Stimulated activated CD4-positive, alpha-beta T cell treated with anti-CD3 and anti-CD28 coated beads, Interleukin-1b, Interleukin-23, amount 100 ng/mL, for 1 hour (primary cell): ENCODE measurements at places on chromosomes 5 and 9.

- DNase-seq: no peak
Measured at GRCh38 chr5:24788829-24789514, 144.2 kb upstream of the CDH10 start.

DNA sequence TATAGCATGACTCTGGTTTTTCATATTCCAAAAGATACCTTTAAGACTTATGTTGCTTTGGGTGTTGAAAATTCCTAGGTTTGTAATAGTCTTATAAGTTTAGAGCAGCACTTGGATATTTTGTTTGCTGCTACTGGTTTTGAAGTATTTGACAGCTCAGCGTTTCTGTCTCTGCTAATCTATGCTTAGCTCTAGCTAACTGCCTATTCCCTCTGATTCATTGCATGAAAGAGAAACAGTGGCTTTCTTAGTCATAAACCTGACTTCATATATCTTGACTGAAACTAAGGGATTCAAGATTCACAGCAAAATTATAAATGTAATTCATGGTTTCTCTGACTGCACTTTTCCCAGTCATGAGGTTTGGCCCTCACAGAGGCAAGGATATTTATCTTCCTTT lies 35.6 kb upstream of the ANXA1 start:
- no peak for DNase-seq

DNA sequence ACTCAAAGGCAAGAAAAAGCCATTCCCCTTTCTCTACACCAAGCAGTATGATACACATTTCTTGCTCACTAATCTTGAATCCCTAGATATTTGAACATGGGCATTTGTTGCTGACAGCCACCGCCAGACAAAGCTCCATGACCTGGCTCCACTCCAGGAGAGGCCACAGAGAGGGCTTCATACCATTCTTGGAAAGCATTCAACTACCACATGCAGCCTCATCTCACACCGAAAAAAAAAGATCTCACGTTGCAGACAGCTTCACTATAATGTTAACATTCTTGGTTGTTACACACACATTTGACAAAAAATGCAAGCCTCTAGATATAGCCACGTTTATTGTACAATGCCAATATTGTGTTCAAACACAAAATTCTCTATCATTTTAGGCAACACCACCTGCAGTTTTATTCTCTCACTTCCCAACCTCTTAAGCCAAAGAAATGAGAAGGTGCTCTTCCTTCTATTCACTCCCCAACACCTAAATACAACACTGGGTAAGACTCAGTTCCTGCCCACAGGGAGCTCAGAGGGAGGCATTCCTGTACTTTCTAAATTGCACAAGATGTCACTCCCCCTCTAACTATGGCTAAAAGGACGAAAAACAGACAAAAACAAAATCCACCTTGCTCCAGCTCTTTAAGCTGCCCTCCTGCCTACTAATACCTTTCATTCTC lies 222.4 kb downstream of the TSSK1B start:
- no peak for DNase-seq

GRCh38 chr9:92617951-92618510 lies 51.9 kb downstream of the IPPK start:
- DNase-seq: no peak

DNA sequence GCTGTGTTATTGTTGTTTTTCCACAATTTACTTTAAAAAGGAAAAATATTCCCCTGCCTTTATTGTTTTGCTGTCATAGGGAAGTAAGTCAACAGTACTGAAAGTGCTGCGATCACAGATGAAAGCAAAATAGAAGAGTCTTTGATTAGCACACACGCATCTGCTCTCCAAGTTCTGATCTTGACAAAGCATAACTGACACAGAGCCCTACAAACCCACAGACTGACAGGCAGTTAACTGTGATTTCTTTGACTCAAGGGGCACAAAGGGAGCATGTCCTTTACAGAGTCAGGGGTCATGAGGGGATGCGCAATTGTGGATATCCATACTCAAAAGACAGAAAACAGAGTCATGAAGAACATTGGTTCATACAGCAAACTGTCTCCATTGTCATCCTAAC lies 123.7 kb downstream of the SNCAIP start:
- no peak for DNase-seq

DNA sequence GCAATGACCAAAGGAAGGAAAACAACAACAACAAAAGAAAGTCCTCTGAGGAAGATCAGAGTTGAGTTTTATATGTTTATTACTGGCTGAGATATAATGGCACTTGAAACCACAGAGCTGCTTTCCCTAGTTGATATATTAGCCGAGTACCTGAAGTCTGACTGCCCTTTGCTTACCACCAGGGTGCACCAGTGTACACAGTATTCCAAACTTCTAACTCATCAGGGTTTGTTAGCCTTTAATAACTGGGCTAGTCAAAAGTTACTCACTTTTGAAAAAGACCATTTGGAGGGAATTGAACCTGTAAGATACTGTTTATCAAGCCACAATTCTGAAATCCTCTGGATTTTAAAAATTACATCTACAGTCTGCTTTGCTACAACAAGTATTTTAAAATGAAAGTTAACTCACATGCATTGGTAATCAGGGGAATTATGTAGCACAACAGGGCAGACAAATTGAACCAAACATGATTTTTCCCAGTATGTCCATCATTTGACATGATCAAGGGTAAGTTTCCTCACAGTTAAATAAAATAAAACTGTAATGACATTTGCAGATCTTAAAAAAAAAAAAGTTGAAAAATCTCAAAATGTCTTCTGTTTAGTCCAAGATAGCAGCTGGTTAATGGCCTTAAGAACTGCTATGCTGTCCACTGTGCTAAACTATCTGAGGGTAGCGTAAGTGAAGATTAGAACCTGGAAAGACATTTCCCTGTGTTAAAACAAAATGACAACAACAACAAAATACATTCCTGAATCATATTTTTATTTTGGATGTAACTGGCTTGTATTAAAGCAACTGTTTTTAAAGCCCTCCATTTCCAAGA lies 57.3 kb upstream of the C6 start:
- DNase-seq: no peak

DNA sequence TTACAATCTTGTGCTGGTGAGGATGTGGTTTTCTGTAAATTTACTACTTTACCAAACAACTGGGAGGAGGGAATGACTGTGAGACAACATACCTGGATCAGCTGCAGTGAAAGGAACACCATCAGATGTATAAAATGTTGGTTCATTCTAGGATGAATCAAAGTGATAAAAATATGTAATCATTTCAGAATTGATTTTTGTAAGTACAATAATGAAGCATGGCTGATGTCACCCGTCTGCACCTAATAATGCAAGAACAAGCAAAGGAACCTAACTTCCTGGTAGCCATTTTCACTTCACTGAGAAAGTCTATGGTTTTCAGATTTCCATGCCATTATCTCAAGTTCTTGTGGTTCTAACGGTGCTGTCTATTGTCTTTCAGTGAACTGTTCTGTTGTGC lies 18.7 kb upstream of the C5orf34 start:
- no peak for DNase-seq

- DNase-seq: no peak
Measured at GRCh38 chr5:39158786-39159185, 60.6 kb downstream of the FYB1 start.

DNA sequence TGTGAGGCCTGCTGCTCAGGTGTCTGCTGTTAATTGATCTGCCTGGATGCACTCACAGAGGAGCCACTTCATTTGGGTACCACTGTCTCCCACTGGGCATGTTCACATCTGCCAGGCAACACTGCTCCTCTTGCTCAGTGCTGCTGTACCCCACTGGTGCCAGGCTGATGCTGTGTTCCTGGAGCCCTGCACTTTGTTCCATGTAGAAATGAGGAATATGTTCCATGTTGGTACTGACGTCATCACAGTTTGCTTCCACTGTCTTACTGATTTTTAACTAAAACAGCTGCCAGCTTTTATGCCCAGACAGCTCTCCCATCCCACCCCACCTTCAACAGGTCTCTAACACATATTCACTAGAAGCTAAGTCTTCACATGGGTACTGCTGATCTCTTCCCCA lies 355.7 kb downstream of the LRRC70 start:
- no peak for DNase-seq

DNA sequence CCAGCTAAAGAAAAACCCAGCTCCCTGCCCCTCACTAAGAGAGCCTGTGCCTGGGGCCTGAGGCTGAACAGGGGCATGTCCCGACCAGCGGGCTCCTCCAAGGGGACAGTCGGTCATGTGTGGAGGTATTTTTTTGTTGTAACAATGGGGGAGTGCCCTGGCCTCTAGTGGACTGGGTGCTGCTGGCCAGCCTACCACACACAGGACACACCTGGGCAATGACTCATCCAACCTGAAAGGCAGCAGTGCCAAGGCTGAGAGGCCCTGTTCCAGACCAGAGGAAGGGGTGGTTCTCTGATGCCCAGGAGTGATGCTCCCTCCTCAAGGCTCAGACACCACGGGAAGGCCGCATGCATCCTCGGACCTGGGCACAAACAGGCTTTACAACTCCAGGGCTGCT lies 181.5 kb downstream of the OLFM1 start:
- no peak for DNase-seq

DNA sequence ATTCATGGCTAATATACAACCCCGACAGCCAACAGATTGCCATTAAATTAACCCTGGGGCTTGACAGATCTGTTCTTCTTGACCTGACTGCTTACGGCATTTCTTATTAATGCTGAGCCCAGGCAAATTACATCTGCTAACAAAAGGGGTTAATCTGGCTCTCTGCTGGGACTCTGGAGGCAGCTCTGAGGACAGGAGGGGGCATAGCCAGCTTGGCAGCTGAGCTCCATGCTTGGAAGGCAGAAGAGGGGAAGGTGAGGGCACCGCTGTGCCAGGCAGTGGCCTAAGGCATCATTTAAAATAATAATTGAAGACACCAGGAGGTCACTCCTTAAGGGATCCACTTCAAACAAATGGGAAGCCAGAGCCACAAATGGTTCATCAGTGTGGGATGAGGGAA lies 126.0 kb upstream of the GPR151 start:
- DNase-seq: no peak

DNA sequence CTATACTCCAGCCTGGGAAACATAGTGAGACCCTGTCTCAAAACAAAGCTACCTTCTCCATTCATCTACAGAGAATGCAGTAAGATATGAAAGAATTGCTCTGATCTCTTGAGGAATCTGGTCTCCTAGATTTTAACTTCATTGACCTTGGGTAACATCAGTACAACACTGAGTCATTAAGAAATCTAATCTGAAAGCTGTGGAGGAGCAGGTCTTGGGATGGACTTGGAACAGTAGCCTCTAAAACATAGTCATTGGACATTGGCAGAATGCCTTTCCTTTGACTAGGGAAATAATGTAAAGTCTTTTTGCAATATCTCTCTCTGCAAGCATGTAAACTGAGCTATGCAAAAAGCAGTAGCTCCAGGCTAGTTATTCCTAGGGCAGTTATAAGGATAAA lies 58.1 kb downstream of the KCNN2 start:
- no peak for DNase-seq

GRCh38 chr5:74952406-74952805 lies 86.2 kb upstream of the FAM169A start:
- DNase-seq: no peak

DNA sequence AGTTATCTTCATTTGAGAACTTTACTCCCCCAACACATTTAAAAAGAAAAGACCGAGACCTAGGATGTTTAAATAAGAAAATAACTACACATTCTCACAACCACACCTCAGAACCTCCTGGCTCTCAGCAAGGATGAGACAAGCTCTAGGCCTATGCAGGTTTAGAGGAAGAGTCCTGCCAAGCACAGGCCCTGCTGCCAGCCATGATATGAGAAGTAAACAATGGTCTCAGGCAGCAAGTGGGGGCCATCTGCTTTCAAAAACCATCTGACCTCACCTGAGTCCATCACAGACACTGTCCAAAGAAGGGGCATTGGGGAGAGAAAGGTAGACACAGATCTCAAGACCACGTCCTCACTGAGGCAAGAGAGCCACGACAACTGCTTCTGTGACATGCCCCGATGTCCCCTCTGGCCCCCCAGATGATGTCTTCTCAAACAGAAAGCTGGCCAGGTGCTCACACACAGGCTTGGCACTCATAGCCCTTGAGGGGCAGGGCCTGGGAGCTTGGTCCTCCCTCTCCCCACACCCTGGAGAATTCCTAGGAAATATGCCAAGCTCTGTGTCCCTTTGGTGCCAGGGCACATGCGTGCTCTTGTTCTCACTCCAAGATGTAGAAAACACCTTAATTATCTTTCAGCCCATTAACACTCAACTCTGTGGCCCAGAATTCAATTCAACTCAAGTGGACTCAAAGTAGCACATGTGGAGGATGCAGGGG lies 150.4 kb downstream of the FSTL4 start:
- no peak for DNase-seq

- no peak for DNase-seq
Measured at GRCh38 chr5:151483176-151483575, 35.8 kb downstream of the SLC36A1 start.

DNA sequence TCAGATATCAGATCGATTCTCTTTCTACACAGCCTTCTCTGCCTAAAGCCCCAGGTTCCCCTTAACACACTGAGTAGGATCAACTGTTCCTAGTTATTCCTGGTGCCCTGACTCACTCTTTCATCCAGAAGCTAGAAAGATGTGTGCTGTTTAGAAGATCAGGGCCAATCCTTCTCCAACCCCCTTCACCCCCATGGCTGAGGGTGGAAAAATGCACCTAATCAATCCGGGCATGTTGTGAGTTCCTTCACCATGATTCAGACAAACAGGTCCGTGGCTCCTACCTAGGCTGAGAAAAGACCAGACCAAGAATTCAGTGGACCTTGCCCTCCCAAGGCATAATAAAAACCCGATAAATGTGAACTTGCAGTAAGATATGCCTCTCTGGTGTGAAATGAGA lies 85.4 kb upstream of the EQTN start:
- DNase-seq: no peak

DNA sequence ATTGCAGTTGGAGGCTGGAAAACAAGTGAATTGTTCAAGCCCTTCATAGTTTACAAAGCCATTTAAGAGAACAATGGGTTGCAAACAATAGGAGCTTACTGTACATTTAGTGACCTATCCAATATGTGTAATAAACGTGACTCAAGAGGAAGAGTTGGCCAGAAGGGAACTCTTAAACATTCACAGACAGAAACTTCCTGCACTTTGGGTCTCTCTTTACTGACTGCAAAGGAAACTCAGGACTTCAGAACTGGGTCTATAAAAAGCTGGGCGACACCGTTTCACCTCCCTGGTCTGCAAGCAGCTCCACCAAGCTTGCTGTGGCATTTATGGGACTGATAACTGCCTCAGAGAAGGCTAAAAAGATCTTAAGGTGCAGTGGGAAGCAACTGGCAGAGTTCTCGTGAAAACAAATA lies 48.7 kb upstream of the SPATA31D4 start:
- DNase-seq: no peak

DNA sequence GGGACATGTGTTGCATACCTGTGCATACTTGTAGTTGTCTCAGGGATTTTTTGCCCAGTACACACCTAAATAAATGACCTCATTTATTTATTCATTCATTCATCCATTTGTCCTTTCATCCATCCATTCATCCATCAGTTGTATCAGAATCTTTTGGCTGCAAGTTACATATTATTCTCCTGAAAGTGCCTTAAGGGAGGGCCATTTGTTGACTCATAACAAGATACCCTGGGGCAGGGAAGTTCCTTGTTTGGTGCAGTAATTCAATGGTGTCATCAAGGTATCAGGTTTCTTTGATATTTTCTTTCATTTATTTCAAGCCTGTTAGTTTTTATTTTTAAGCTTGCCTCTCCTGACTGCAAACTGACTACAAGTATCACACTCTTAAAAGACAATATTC lies 597.9 kb upstream of the TLE4 start:
- no peak for DNase-seq
